ENCODE measurements at places on chromosomes 12 and 14.

DNA sequence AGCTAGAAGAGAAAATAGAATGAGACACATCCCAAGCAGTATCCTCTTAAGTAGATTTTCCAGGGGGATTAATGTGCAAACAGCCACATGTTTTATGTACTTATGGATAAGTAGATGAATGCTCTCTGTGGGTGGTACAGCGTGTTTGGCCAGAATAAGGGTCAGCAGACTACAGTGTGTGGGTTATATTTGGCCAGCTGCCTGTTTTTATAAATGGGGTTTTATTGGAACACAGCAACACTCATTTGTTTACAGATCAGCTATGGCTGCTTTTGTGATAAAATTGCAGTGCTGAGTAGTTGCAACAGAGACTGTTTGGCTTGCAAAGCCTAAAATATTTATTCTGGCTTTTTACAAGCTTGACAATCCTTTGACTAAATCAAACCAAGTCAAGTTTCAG, 780.2 kb upstream of the SEL1L start:
- DNase-seq, result no peak

DNA sequence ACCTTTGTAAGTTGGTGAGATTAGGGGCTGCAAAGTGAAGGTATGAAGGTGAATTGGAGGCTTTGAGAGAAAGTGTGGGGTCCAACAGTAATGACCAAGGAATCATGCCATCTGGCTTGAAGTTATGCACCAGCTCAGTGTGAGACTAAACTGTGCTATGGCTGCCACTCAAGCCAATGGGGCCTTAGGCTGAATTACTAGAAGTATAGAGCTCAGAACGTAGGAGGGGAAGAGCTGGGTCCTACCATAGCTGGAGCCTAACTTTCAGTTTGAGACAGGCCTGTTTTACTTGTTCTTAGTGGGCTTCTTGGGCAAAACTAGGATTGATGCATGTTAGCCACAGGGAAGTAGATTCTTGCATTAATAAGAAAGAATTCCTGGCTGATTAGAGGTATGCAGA, 194.0 kb downstream of the TSPAN9 start:
- no peak for DNase-seq

GRCh38 chr12:7439579-7440505, 4.1 kb downstream of the CD163L1 start:
- peak; percentile 4 for DNase-seq

- DNase-seq, result no peak
These were observed 58.0 kb upstream of the TSPAN9 start for GRCh38 chr12:3019005-3019680.
